Right cardiac atrium (tissue), 5 donors: ENCODE measurements at places on chromosomes 6 and 20. TPM values are rescaled to one million over a fixed set of nuclear protein-coding genes. Genes with fewer than 3 reads are reported as not detected.

GRCh38 chr20:56750430-56750829 is 121.3 kb downstream of the TFAP2C start:
- DNase-seq = no peak

DNA sequence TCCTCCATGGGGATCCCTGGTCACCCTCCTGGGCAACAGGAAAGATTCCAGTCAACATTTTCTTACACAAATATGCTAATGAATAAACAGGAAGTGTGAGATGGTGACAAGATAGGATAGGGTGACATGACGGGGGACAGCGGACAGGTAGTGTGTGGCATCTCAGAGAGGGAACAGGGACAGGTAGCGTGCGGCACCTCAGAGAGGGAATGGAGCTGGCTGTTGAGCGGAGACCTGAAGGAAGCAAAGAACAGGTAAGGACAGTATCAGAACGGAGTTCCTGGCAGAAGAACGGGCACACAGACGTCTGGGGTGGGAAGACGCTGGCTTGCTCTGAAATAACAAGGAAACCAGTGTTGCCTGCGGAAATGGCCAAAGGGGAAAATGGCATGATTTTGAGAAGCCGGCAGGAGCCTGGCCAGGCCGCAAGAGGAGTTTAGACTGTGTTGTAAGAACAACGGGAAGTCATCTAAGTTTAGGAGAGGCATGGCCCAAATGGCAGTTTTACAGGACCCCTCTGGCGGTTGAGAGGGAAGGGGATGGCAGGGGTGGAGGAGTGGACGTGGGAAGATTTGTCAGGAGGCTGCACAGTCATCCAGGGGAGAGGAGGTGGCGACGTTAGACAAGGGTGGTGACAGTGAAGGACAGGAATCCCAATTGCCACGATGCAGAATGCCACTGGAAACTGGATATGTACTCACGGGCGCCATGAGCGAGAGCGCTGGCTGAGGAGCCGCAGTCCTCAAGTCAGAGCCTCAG is 111.6 kb downstream of the JPH2 start:
- DNase-seq = no peak

Gene SCRT2
- total RNA-seq = not detected

Gene RNF182
- total RNA-seq = not detected

- DNase-seq = no peak
These were observed 39.2 kb downstream of the PTCHD4 start for GRCh38 chr6:48071833-48072232.

- DNase-seq = no peak
These were observed 237.7 kb upstream of the AGPAT4 start for GRCh38 chr6:161511447-161512095.

- DNase-seq = peak; percentile 43
These were observed 445 bp downstream of the RAB32 start for GRCh38 chr6:146543940-146544615.

Gene ABT1
- total RNA-seq = 9.5 TPM

DNA sequence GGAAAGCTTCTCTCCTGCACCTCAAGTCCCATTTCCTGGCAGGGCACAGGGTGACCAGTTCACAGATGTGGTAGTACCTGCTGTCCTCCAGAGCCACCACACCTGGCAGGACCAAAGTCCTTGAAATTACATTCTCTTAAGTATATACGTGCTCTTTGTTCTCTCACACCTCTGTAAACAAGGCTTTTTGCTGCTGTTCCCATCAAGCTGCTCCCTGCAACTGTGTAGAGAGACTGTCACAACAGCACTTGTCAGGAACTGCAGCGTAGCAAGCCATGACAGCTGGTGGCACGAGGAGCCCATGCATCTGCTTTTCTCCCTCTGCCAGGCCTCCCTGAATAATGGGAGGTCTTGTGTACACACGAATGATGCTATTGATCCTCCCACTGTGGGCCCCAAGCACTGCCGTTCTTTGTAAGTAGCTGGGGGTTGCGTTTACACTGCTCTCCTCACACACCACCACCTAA is 431.8 kb downstream of the CD83 start:
- DNase-seq = no peak

DNA sequence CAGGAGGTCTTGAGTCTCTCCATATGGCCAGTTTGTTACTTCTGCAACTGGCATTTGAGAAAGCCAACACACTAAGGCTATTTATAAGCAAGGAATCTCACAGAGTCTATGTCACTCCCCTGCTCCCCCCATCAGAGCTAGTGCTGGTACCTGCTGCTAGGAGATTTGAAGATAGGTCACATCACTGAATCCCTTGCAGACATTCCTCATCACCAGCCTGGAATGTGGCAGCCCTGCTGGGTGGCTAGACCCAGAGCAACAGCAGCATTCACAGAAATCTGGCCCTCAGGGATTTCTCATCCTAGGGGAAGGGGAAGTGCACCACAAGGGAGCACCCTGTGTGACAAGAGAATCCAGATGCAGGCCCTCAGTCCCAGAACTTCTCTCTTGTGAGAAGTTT is 672.1 kb downstream of the HACE1 start:
- DNase-seq = no peak

DNA sequence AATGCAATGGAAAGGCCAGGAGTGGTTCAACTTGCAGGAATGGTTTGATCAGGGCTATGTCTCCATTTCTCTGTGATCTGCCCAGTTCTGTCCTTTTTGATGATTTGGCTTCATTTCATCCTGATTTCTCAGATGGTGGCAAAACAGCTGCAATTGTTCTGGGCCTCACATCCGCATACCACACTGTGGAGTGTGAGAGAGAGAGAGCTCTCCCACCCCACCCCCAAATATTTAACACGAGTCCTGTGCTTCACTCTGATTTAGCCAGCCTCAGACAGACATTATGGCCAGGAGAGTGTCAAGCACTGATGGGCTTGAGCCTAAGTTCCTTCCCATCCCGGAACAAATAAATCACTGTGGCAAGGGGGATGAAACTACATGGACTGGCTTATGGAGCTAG is 284.6 kb downstream of the CDC5L start:
- DNase-seq = no peak

Gene CAP2
- 122 TPM for total RNA-seq

GRCh38 chr20:22795433-22795832 is 211.1 kb upstream of the FOXA2 start:
- DNase-seq = no peak

DNA sequence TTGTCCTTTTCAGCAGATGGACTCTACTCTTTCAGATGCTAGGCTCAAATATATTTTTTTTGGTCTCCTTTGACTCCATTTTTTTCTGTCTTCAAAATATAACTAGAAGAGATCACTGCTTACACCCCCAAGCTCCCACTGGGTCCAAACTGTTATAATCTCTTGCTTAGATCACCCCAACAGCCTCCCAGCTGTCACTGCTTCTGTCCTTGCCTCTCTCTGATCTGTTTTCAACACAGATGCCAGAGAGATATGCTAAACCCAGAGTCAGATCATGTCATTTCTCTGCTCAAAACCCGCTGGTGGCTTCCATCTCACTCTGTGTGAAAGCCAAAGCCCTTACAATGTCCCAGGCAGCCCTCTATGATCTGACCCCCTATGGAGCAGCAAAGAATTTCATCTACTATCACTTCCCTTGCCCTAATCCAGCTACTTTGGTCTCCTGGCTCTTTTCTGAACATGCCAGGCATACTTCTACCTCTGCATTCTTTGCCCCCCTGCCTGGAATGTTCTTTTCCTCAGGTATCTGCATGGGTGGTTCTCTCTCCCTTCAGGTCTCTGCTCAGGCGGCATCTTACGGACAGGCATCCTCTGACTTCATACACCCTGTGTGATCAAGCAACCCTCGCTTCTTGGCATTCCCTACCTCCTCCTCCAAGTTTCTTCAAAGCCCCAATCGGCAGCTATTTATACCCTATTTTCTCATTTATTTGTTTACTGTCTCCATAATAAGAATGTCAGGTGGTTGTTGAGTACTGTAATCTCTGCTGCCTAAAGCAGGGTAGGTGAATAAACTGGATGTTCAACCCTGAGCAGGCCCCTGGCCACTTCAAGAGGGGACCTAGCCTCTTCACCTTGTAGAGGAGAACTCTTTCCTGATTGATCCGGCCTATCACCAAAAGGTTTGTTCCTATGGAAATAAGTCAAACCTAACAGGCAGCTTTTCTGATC is 43.6 kb upstream of the SLC4A11 start:
- DNase-seq = no peak

Gene HRH3
- not detected for total RNA-seq

Gene FAM209A
- not detected for total RNA-seq

- no peak for DNase-seq
These were observed 596.1 kb downstream of the QKI start for GRCh38 chr6:164010441-164011103.

Gene ADNP
- total RNA-seq = 35.7 TPM

DNA sequence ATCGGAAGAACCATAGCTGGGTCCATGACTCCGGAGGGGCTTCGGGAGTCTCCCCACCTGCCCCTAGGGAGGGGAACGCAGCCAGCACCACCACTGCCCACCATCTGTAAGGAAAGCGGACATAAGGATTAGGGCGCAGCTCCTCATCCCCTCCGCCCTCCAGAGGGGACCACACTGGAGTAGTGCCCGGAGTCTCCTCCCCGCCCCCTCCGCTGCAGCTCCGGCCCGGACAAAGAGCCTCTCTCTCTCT is 628 bp downstream of the SLC35B2 start:
- no peak for DNase-seq

DNA sequence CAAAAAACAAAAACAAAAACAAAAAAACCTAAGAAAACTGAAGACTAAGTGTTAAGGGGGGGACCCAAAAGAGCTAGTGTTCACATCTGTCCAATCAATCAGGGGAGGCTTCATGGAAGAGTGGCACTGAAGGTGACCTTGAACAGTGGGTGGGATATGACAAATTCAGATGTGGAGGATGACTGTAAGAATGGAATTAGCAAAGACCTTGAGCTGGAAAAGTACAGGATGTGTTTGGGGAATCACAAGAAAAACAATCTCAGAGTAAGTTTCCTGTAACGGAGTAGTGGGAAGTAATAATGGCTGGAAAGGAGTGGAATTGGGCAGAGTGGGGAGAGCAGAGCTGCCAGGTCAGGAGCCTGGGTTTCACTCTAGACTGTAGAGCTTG is 2.9 kb upstream of the IER3 start:
- no peak for DNase-seq

DNA sequence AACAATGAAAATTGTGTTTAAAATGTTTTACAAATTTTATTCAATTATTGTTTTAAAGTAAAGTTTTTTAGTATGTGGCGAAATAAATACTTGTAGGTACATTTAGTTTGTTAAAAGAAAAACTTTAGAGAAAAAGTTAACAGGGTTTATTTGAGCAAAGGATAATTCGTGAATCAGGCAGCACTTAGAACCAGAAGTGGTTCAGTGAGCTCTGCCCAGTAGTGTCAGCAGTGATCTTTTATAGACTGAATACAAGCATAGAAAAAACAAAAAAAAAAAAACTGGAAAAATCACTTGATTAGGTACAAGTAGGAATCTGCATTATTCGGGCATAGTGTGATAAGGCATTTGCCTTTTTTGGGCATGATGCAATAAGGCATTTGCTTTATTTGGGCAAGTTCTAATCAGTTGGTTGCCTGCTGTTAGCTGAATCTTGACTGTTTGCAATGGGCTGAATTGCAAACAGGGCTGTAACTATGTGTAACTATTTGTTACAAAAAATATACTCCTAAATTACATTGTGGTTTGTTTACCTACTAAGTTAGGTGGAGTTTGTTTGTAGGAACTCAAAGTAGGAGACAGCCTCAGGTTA is 122.9 kb upstream of the MMS22L start:
- no peak for DNase-seq

Gene PKHD1
- total RNA-seq = 0.03 TPM

GRCh38 chr6:30972816-30973215 is 10.7 kb upstream of the MUC21 start:
- no peak for DNase-seq

- DNase-seq = no peak
These were observed 43.0 kb downstream of the VEGFA start for GRCh38 chr6:43812850-43813578.

GRCh38 chr20:63895952-63896263 is 982 bp downstream of the DNAJC5 start:
- DNase-seq = no peak

GRCh38 chr20:47725248-47725973 is 59.9 kb downstream of the SULF2 start:
- DNase-seq = peak; percentile 64

- no peak for DNase-seq
These were observed 89.4 kb upstream of the PDE10A start for GRCh38 chr6:165752451-165752850.

GRCh38 chr20:40323361-40323794 is 365.7 kb downstream of the MAFB start:
- DNase-seq = no peak

- no peak for DNase-seq
These were observed 18.6 kb downstream of the SNX14 start for GRCh38 chr6:85574932-85575598.

- DNase-seq = no peak
These were observed 104.0 kb downstream of the CLIC5 start for GRCh38 chr6:45911691-45912090.

- DNase-seq = no peak
These were observed 15.4 kb downstream of the FKBP1A start for GRCh38 chr20:1377341-1377871.

- no peak for DNase-seq
These were observed 202.6 kb upstream of the STXBP5 start for GRCh38 chr6:147001621-147002020.

Gene ADGB
- not detected for total RNA-seq

DNA sequence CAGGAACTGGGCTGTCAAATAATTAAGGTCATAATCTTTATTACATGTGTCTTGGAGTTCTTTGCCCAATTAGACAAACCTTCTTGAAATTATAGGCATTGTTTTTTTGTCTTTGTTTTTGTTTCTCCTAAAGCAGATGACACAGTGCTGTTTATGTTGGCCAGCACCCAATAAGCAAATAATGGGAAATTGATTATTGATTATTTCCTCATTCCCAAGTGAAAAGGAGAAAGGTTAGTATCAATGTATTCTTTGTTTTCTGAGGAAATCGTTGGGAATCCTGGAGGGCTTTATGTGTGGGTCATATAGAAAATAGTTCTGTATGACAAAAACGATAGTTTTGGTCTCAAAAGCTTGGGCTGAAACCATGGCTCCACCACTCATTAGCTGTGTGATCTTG is 4.5 kb upstream of the CYP24A1 start:
- DNase-seq = no peak
